ENCODE measurements at places on chromosomes 13 and 19. TPM values are rescaled to one million over a fixed set of nuclear protein-coding genes. Genes with fewer than 3 reads are reported as not detected.

DNA sequence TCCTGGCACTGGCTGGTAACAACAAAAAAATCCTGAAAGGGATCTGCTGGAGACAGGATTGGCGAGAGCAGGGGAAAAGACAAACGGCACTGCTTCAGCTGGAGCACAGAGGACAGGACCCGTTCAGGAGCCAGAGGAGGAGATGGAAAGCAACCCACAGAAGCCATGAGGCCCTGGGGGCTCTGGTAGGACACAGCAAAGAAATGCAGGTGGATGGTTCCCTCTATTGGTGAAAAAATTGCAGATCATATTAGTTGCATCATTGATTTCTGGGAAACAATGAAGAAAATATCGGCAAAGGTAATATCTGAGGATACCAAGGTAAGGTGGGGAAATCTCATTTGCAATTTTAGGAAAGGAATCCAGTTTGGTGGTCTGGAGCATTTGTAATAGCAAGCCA, 25.7 kb upstream of the TPP2 start:
- H3K27me3 ChIP-seq: no peaks in the 10 kb centered on the region
- DNase-seq: no peak
- H3K27ac ChIP-seq: no peak overlapping the region
- H3K4me3 ChIP-seq: no peak overlapping the region
- H3K36me3 ChIP-seq: no peaks in the 10 kb centered on the region
- H3K4me1 ChIP-seq: no peaks in the 10 kb centered on the region

DNA sequence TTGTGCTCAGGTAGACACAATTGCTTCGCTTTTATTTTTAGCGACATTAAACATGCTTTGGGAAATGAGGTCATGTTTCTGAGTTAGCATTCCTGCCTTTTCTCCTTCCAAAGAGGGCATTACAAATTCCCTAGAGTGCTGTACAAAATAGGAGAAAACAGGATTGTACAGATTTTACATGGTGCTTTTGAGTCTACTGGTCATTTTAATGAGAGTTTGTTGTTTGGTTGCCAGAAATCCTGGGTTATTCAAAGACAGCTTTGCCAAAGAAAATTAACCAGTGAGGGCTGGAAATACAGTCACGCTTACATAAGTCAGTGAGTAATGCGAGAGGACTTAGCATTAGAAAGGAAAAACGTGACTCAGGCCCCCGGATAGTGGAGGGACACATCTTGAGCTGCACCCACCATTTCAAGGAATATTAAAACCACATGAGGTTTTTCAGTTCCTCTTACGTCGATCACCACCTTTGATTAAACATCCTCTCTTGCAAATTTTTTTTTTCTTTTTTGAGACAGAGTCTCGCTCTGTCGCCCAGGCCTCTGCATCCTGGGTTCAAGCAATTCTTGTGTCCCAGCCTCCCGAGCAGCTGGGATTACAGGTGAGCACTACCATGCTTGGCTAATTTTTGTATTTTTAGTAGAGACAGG, 55.4 kb downstream of the SACS start:
- H3K36me3 ChIP-seq: no peaks in the 10 kb centered on the region
- peak; percentile 55 for DNase-seq
- no peaks in the 10 kb centered on the region for H3K27me3 ChIP-seq

- H3K27me3 ChIP-seq: no peaks in the 10 kb centered on the region
- no peak overlapping the region for H3K4me3 ChIP-seq
- DNase-seq: no peak
- no peak overlapping the region for H3K27ac ChIP-seq
- H3K4me1 ChIP-seq: no peaks in the 10 kb centered on the region
Observed at GRCh38 chr19:16168465-16169081, 4.8 kb downstream of the CIB3 start.

DNA sequence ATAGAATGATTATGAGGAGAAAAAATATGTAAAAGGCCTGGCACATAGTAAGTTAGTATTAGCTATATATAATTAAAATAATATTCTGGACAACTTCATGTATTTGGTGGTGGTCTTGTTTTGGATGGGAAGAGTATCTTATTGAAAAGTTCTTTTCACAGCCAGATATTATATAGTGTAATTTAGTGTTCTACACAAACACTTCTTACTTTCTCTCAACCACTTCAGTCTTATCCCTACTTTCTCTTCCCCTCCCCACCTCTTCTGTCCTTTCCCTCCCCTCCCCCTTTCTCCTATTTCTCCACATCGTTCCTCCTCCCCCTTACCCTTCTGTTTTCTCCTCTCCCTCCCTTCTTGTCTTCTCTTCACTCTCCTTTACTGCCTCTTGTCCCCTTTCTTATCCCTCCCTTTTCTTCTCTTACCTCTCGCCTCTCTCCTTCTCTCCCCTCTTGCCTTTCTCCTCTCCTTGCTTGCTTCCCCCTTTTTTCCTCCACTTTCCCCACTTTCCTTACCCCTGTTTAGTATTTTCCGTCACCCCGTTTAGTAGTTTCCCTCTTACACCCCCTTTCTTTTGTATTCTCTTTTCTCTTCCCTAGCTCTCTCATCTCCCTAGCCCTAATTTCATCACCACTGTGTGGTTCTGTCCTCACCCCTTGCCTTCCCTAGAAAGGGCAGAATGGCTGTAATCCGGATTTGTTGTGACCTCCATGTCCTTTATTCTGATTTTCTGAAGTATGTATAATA, 107.2 kb upstream of the MLNR start:
- no peak overlapping the region for H3K4me3 ChIP-seq
- no peak overlapping the region for H3K27ac ChIP-seq
- peaks cover 10% of the 10 kb centered on the region for H3K36me3 ChIP-seq
- H3K27me3 ChIP-seq: no peaks in the 10 kb centered on the region

DNA sequence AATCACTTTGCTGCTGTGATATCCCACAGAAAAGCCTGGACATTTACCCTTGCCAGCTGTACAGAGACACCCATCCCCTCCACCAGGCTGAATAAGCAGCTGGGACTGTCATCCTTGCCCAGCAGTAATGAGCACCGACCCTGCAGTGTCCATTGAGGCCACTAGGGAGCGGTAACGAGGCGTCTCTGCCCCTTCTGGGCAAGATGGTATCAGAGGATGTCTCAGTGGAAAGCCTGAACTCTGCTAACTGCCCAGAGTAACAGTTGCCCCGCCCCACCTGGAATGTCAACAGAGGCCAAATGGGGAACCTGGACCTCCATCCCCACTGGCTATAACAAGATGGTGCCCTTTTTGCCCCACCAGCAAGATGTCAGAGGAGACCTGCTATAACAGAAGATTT, 22.8 kb upstream of the CEACAM20 start:
- no peaks in the 10 kb centered on the region for H3K4me1 ChIP-seq
- no peak overlapping the region for H3K27ac ChIP-seq
- H3K27me3 ChIP-seq: no peaks in the 10 kb centered on the region

GRCh38 chr19:30684613-30685012, 312.4 kb downstream of the ZNF536 start:
- no peak overlapping the region for H3K27ac ChIP-seq
- H3K36me3 ChIP-seq: no peaks in the 10 kb centered on the region
- DNase-seq: no peak
- H3K4me3 ChIP-seq: no peak overlapping the region

GRCh38 chr19:18521692-18522123, at the start of gene ELL:
ELL (minus strand) TSS chr19:18522070; CDS start chr19:18522055, 15 bp downstream.
- H3K4me1 ChIP-seq: peaks cover 2% of the 10 kb centered on the region
- no peaks in the 10 kb centered on the region for H3K27me3 ChIP-seq
- H3K27ac ChIP-seq: peak within 1 kb of the TSS; percentile 95
- no peaks in the 10 kb centered on the region for H3K36me3 ChIP-seq

DNA sequence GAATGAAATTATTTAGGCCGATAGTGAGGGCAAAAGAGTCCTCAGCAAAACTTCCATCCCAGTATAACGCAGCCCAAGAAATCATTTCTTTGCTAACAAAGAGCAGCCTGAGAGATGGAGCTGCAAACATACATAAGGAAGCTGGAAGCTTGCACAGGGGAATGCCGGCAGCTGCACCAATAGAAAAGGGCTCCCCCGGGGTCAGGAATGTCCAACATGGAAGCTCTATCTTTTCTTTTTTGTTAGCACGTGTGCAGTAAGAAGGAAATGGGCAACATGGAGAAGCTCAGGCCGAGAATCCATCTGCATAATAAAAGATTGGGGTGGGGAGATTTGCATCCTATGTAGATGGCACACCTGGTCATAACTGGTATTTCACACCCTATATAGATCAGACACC, 1363.5 kb upstream of the PCDH20 start:
- H3K4me3 ChIP-seq: no peak overlapping the region
- no peaks in the 10 kb centered on the region for H3K4me1 ChIP-seq
- DNase-seq: no peak
- H3K36me3 ChIP-seq: no peaks in the 10 kb centered on the region
- no peaks in the 10 kb centered on the region for H3K27me3 ChIP-seq

DNA sequence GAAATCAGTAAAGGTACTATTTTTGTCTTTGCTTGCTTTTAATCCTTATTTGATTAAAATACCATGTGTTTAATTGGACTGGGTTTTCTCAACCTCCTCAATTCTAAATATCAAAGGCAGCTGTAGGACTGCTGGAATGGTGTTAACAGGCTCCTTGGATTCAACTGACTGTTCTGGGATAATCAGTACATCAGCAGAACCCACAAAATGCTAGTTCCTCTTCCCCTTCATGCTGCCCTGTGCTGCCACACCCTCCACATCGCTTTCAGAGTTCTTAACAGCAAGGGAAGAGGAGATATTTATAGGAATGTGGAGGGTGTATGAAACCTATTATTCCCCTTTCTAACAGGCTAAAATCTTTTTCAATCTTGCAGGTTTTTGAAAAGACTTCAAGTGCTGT, 82.4 kb downstream of the KCTD12 start:
- no peaks in the 10 kb centered on the region for H3K36me3 ChIP-seq
- DNase-seq: no peak
- H3K4me1 ChIP-seq: peaks cover 3% of the 10 kb centered on the region
- H3K27ac ChIP-seq: no peak overlapping the region
- no peaks in the 10 kb centered on the region for H3K27me3 ChIP-seq

- H3K4me1 ChIP-seq: no peaks in the 10 kb centered on the region
- no peak for DNase-seq
- H3K27me3 ChIP-seq: no peaks in the 10 kb centered on the region
- no peak overlapping the region for H3K4me3 ChIP-seq
- no peak overlapping the region for H3K27ac ChIP-seq
- H3K36me3 ChIP-seq: no peaks in the 10 kb centered on the region
Observed at GRCh38 chr19:16141043-16141442, 2.4 kb upstream of the HSH2D start.

DNA sequence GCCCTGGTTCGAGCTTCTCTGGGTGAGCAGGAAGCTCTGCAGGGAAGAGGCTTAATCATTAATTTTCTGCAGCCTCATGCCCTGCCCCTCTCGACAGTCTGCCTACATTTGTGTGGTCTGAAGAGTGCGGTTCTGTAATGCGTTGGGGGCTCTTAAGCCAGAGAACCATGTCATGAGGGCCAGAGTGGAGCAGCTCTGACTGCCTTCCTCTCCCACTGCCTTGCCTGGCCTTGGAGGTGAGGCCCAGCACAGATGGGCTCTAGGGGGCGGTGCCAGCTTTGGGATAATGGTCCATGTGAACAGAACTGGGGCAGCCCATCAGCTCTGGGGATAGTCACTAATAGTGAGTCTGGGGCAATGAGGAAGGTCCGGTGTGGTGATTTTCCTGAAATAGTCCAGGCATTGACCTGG, 5.7 kb downstream of the FGF9 start:
- H3K4me3 ChIP-seq: no peak overlapping the region
- H3K36me3 ChIP-seq: no peaks in the 10 kb centered on the region
- peaks cover 4% of the 10 kb centered on the region for H3K4me1 ChIP-seq
- peak overlapping the region; percentile 71 for H3K27ac ChIP-seq
- peaks cover 7% of the 10 kb centered on the region for H3K27me3 ChIP-seq

DNA sequence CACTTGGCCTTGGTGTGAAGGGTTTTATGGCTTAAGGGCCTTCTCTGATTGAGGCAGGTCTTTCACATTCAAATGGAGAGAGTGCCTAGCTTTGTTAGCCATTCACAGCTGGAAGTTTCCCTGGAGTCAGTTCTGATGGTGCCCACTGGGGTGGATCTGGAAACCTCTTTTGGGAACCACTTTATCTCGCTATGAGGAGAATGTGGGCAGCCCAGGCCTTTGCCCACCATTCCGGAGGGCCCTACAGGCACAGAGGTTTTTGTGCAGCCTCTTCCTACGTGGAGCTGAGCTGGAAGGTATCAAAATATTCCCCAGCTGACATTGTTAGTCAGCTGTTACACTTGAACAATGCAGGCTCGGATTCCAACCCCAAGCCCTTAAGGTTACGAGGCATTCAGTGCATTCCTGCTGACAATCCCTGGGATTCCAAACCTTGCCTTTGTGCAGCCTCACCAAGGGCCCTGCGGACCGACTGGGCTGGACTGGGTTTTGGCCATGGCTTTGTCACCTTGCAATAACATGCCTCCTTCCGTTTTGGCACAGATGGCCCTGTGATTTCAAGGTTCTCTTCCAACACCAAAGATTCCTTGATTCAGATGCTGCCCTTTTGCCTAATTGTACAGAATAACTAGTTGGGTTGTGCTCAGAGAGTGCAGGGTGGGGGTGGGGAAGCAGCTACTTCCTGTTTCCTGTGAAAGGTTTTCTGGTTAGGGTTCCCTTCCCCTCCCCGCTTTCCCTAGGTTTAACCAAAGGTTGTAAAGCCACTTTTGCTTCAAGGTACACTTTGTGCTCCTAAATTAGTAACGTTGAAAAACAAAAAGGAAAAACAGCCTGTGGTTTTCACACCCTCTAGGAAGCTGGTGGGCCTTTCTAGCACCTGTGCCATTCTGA, 27.0 kb downstream of the SAE1 start:
- peaks cover 16% of the 10 kb centered on the region for H3K4me1 ChIP-seq
- H3K27me3 ChIP-seq: no peaks in the 10 kb centered on the region
- H3K36me3 ChIP-seq: peaks cover 7% of the 10 kb centered on the region
- no peak overlapping the region for H3K4me3 ChIP-seq

DNA sequence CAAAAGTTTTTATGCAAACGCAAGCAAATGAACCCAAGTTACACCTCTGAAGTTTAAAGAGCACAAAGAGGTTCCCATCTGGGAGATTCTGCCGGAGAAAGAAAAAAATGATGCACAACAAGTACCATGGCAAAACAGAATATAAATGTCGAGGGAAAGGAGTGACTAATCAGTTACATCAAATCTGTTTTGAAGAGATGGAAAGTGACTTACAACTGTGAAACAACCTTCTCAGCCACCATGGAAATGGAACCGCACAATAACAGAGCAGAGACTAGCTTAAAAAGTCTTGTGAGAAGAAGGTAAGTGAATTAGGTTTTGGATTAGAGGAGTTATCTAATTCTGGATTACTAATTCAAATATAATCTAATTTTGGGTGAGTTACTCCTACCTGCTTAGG, 2.4 kb downstream of the HSPH1 start:
- H3K36me3 ChIP-seq: no peaks in the 10 kb centered on the region
- no peak overlapping the region for H3K27ac ChIP-seq
- H3K27me3 ChIP-seq: no peaks in the 10 kb centered on the region
- no peaks in the 10 kb centered on the region for H3K4me1 ChIP-seq
- no peak overlapping the region for H3K4me3 ChIP-seq
- no peak for DNase-seq

GRCh38 chr13:31385540-31385939, 185.8 kb downstream of the B3GLCT start:
- no peaks in the 10 kb centered on the region for H3K27me3 ChIP-seq
- no peaks in the 10 kb centered on the region for H3K4me1 ChIP-seq
- H3K4me3 ChIP-seq: no peak overlapping the region
- no peaks in the 10 kb centered on the region for H3K36me3 ChIP-seq
- DNase-seq: no peak

- H3K4me1 ChIP-seq: peaks cover 3% of the 10 kb centered on the region
- H3K27me3 ChIP-seq: no peaks in the 10 kb centered on the region
- DNase-seq: no peak
- H3K36me3 ChIP-seq: peaks cover 3% of the 10 kb centered on the region
Observed at GRCh38 chr19:10718205-10719196, 622 bp downstream of the DNM2 start.

The PGPEP1 gene
- total RNA-seq: 54.5 TPM

The PSG4 gene
- total RNA-seq: 0.35 TPM

The CACNG7 gene
- total RNA-seq: not detected

The ZNF649 gene
- total RNA-seq: 16.2 TPM

The PCSK4 gene
- 5.3 TPM for total RNA-seq

The CARD8 gene
- total RNA-seq: 53.1 TPM

The KLK12 gene
- total RNA-seq: not detected

The DCLK1 gene
- total RNA-seq: 8.3 TPM
